ENCODE measurements at places on chromosomes 7 and 10.

DNA sequence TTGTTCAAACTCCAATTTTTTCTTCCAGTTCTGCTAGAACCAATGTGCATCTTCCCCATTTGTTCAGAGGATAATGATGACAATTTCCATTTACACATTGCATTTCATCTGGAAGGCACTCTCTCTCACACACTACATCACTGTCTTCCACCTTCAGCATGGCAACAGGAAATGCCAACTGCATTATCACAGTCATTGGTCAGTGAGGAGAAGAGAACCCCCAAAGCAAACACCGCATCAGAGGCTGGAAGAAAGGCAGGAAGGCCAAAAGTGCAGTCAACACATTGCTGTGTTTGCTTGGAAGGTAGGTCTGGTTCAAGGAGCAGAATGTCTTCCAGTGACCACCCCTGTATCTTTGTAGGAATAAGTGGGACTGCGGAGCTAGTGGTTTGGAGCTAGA, 192.2 kb upstream of the RHOBTB1 start:
- DNase-seq, result no peak

DNA sequence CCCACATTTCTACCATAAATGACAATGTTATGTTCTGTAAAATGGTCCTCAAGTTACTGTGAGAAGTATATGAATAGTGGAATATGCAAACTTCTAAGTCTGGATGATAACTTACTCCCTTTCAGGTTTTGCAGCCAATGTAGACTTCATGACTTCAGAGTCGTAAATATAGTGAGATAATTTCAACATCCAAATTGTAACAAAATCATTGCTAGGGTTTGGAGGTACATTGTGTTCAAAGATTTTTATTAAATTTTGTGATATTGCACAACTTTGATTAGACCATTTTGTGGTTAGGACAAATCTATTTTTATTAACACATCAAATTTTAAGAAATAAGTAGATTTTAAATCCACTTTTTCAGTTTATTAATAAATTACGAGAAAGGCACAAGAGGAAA, 270.3 kb downstream of the RNLS start:
- no peak for DNase-seq

DNA sequence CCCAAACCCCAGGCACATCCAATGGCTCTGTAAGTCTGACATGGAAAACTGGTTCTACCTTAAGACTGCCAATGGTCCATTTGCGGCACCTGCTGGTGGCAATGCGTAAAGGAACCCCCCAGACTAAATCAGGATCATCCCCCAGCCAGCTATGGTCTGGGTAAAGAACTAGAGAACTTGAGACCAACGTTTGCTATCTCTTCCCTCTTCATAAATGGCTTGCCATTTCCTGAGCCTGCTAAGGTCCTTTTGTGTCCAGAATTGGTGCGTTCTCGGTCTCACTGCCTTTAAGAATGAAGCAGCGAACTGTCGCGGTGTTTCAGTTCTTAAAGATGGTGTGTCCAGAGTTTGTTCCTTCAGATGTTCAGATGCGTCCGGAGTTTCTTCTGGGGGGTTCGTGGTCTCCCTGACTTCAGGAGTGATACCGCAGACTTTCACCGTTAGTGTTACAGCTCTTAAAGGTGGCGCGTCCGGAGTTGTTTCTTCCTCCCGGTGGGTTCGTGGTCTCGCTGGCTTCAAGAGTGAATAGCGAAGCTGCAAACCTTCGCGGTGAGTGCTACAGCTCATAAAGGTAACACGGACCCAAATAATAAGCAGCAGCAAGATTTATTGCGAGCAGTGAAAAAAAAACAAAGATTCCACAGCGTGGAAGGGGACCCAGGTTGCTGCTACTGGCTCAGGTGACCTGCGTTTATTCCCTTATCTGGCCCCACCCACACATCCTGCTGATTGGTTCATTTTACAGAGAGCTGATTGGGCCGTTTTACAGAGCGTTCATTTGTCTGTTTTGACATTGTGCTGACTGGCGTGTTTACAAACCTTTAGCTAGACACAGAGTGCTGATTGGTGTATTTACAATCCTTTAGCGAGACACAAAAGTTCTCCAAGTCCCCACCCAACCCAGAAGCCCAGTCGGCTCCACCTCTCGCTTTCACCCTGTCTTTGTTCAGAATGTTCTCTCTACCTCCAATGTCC, 95.4 kb downstream of the ELMO1 start:
- DNase-seq, result no peak

DNA sequence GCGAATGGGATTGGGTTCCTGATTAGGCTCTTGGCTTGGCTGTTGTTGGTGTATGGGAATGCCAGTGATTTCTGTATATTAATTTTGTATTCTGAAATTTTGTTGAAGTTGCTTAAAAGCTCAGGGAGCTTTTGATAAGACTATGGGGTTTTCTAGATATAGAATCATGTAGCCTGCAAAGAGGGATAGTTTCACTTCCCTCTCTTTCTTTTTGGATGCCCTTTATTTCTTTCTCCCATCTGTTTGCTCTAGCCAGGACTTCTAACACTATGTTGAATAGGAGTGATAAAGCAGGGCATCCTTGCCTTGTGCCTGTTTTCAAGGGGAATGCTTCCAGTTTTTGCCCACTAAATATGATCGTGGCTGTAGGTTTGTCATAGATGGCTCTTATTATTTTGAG, 40.4 kb upstream of the MPP7 start:
- no peak for DNase-seq

GRCh38 chr10:282294-283139, 147.3 kb downstream of the ZMYND11 start:
- DNase-seq, result peak; percentile 57

GRCh38 chr7:7446616-7447015, 89.1 kb downstream of the COL28A1 start:
- no peak for DNase-seq

DNA sequence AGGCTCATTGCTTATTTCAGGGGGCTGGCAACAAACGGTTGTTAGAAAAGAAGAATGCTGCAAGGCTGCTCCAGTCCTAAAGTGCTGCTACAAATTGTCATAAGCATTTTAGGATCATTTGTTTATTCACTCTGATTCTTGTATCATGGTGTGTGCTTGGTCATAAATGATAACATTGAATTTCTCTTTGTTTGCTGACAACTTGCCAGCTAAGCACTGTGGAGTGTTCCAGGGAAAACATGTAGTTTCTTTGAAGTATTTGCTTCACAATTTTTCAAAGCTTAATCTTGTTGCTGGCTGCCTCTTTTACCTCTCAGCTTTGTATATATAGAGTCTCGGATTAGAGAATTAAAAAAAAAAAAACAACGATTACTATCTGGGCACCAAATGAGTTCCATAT, 263.0 kb downstream of the PHF14 start:
- DNase-seq, result no peak

GRCh38 chr10:97731346-97732051, 5.4 kb upstream of the ZFYVE27 start:
- DNase-seq, result no peak

DNA sequence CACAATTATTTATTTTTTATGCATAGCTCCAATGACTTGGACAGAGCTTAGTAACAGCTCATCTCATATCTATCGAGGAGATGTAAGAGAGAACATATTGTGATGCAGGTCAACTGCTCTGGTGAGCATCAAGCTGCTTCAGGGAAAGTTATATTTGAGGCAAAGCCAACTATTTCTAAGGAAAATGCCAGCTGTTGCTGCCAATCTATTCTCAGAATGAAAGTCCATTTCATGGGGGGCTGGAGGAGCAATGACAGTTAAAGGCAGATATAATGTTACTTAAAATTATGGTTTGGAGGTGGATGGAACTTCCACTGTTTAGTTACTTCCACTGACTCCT, 424.8 kb downstream of the KIF20B start:
- no peak for DNase-seq

GRCh38 chr10:59905731-59906416, 482 bp downstream of the CCDC6 start:
- no peak for DNase-seq

DNA sequence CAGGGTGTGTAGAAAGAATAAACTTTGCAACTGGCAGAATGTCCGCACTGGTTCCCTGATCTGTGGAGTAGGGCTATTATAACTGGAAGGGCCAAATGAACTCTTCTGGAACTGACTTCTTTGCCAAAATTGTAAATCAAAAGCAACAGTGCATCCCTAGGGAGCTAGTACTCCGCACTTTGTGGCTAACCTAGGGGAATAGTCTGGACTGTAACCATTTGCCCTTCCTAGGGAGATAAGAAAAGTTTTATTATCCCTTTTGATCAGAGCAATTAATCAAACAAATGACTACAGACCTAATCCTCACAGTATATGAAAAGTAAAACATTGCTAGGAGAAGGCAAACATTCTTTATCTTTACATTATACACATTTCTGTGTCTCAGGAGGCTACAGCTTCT, 45.5 kb upstream of the STEAP1B start:
- DNase-seq, result no peak

GRCh38 chr7:28641752-28642545, 229.6 kb downstream of the CREB5 start:
- DNase-seq, result no peak

- no peak for DNase-seq
Measured at GRCh38 chr7:151695951-151696541, 176.4 kb upstream of the RHEB start.

DNA sequence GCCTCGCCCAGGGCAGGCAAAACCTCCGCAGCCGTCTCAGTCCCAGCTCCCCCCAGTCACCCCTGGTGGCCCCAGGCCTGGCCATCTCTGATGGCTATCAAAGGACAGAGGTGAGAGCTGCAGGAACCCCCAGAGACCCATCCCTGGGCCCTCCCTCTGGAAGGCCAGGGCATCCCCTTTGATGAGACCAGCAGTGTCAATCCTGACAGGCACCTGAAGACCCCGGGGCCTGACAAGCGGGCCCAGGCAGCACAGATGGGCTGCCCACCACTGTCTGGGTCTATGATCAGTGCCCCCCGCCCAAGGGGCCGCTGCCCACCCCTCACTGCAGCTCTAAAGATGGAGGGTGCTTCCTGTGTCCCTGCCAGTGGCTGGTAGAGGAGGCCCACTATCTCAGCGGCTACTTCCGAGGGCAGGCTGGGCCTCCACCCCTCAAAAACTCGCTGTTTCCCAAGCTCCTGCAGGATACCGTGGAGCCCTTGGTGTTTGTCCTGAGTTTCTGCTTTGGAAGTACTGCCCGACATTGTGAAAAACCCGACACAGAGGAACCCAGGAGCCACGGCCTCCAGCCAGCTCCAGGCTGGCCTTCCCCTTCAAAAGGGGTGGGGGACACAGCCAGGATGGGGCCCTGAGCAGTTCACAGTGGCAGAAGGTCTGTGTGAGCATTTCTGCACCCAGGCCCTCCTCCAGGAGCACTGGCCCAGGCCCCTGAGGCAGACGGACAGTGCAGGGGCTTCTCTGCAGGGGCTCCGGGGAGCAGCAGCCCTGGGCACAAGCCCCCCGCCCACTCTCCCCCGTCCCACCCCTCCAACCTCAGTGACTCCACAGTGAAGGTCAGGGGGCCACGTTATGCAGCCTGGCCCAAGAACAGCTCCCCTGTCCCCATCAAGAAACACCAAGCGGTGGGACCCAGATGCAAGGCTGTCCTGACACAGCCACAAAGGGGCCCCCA, 99.2 kb downstream of the PDGFA start:
- DNase-seq, result no peak

DNA sequence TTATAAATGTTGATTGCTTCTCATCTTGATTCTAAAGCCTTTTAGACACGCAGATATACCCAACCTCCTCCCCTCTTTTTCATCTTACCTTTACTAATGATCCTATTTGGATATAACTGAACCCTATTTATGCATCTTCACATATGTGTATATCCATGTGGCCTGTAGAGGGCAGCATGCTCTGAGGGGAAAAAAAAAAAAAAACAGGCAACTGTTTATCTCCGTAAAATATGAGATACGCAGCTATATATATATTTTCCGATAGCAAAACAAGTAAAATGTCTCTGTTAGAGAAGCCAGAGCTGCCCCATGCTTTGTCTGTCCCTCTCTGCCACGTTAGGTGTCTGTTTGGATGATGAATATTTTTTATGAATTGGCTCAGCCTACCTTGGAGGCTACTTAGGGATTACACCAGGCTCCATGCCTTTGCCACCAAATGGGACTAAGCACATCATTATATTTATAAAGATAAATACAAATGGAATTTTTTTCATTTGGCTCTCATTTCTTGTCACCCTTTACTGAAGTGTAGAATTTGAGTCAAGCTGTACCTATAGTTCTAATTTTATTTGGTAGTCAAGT, 174.8 kb upstream of the FZD1 start:
- DNase-seq, result no peak

DNA sequence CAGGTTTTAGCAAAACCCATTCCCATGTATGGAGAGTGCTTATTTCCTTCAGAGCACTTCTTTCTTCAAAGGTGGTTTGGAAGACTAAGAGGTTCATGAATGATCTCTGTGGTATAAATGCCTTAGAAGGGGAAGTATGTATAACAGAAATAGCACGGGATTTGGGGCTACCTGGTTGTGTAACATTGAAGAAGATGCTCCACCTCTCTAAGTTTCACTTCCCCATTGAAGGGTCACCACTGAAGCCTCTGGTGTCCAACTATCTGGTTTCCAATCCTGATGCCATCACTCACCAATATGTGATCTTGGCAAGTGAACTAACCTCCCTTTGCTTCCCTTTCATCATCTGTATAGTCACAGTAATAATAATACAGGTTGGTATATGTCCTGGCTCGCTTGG, 37.2 kb downstream of the CYCS start:
- DNase-seq, result no peak

GRCh38 chr10:114975091-114975490, 37.1 kb downstream of the TRUB1 start:
- no peak for DNase-seq

DNA sequence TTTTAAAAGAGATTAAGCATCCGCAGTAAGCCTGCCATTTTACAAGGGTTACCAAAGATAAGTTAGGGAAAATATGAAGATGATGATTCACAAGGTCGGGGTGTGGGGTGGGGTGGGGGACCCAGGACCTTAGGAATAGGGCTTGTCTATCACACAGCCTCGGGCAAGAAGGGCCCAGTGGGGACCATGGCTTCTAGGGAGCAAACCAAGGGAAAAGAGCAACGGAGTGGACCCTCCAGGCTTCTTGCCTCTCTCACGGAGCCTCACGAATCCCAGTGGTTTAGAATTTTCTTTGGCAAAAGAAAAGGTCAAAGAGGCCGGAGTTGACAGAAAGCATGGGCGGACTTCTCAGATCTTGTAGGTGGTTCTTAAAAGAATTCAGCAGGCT, 1.3 kb downstream of the PRKCQ start:
- no peak for DNase-seq

DNA sequence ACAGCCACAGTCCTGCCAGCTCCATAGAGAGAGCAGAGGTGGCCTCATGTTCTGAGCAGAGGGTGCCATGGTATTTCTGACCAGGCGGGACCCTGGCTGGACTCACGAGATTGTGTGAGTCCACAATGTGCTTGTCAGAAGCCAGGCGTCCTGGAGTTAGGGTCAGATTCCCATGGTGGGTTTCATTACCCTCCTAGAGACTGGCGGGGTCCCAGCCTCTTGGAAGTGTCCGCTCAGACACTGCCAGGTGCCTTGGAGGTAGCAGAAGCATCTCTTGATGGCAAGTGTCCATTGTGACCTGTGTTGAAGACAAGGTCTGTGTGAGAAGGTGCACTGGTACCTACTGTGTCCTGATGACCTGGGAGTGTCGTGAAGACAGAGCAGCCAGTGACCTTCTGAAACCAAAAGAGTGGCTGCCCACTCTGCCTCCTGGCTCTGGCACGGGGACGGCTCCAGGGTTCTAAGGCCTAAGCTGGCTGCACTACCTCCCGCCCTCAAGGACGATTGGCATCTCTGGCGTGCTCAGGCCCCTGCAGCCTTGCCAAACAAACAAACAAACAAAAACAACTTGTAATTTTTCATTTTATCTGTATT, 56.8 kb downstream of the MGMT start:
- DNase-seq, result no peak

GRCh38 chr10:129799942-129800341, 164.1 kb downstream of the EBF3 start:
- no peak for DNase-seq

GRCh38 chr7:139572071-139572470, 48.6 kb downstream of the CLEC2L start:
- DNase-seq, result no peak

All from AG04449 (cell line).